ENCODE measurements at places on chromosomes 4 and X.

DNA sequence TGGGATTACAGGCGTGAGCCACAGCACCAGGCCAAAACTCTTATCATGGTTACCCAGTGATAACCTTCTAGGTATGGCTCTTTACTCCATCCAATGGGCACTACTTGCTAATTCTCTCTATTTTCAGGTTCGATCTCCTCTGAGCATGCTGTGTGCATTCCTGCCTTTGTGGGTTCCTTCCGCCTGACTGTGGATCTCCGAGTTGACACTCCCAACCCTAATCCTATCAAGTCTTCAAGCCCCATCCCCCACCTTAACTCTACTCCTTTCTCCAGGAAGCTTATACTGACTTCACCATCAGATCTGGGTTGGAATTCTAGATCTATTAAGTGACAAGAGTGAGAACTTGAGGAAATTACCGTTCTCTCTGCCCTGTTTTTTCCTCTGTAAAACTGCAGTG, 64.6 kb downstream of the ZAR1 start:
- no peak for DNase-seq

GRCh38 chr4:160546201-160546600, 1443.3 kb downstream of the RAPGEF2 start:
- DNase-seq: no peak

DNA sequence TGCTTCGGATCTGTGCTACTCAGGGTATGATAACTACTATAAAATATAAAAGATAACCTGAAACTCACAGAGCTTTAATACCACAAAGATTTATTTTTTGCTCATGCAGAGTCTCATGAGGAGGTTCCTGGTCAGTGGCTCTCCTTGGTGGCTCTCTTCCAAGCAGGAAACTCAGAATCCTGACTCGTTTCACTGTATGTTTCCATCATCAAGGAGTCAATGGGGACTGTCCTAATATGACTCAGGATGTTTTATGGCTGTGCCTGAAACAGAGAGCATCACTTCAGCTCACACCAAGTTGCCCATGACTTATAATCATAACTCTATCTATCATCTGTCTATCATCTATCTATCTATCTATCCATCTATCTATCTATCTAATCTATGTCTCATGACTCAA, 620.8 kb upstream of the NR3C2 start:
- no peak for DNase-seq

GRCh38 chr4:90207887-90208454, 80.8 kb downstream of the CCSER1 start:
- DNase-seq: no peak

- no peak for DNase-seq
Measured at GRCh38 chr4:124279741-124280140, 432.8 kb downstream of the ANKRD50 start.

DNA sequence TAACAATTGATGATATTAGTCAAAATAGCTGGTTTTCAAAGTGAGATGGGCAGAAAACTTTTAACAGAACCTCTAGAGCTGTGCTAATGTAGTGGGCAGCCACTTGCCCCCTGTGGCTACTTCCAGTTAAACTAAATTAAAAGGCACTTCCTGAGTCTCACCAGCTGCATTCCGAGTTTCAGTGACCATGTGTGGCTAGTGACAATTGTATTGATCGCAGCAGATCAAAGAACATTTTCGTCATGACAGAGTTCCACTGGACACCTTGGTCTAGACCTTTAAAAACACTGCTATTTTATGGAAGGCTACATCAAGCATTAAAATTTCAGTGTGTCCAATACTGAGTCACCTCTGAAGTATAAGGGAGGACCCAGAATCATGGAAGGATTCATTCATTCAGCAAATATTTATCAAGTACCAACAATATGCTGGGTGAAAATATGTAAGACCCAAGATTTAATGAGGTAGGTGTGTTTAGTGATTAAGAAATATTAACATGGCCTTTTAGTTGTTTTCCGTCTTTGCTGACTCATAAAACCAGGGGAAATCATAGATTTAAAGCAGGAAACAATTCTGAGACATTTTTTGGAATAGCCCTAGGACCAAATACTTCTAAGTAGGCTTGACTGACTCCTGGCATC, 5.1 kb upstream of the FAT1 start:
- DNase-seq: no peak

DNA sequence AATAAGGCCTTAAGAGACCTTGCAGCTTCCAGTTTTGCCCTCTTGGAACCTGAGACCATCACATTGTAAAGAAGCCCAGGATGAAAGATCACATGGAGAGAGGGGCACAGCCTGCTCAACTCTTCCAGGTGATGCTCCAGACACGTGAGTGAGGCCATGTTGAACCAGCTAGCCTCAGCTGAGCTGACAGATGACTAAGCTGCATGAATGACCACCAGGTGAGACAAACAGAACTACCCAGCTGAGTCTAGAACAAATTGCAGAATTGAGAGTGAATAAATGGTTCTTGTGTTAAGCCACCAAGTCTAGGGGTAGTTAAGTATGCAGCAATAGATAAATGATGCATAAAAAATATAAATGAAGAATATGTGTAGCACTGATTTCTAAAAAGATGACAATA, 16.8 kb upstream of the GPR82 start:
- no peak for DNase-seq

DNA sequence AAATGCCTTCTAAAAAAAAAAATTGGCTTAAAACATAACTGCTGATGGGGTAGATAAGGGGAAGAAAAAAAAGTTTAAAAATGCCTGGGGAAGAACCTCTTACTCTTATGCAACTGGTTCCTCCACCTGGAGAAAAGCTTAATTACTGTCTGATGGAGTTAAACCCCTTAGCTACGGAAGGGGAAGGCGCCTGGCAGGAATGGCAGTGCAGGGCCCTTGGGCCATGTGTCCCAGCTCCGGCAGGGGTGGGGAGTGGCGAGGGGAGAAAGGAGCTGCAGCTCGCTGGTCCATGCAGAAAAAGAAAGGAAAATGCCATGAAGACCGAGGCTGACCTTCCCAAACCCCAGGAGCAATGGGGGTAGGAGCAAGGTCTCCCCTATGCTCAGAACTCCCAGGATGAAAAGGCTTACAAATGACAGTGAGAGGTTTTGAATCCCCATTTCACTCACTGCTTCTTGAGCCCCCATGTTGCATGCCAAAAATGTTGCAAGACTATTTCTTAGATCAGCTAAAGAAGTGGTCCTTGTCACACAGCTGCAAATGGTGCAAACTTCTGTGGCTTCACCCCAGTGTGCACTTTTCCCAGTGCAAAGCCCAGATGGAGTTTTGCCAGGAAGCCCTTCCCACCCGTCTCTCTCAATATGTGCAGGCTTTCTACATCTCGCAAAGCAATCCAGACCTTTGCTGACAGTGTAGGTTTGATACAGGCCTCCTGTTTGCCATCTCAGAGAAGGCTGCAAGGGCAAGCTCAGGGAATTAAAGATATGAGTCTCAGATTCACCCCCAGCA, 204.8 kb upstream of the CT83 start:
- no peak for DNase-seq

GRCh38 chr4:152103181-152103901, 342.5 kb upstream of the GATB start:
- DNase-seq: no peak

DNA sequence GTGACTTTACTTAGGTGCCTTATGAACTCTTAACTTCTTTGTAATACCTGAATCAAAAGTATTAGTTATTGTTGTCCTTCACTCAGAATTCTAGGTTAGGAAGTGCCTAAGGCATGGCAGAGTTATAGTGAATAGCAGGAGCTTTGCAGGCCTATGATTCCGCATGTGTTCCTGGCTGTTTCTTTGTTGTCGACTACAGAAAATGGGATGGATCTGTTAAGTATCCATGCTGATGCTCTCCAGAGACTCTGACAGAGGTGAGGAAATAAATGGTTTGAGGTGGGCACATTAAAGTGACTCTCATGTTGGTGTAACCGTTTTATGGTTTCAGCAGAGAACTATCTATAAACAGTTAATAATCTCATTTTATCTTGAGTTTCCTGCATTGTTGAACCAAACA, 1601.3 kb downstream of the PCDH7 start:
- DNase-seq: no peak

DNA sequence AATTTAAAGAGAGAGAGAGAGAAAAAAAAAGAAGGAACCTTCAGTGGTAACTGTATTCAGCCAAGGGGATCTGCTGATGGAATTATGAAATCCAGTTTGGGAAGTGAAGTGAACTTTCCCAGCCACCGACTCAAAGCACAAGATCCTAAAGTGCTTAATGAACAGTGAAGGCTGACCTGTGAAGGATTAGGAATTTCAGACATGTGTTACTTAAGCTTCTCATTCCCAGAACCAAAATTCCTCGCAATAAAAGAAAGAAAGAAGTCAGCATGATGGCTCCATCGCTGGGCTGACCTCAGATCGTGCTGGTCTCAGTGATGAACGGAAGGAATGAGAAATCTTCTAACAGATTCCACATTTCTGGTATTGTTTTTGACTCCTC, 135.2 kb downstream of the ARSF start:
- no peak for DNase-seq

DNA sequence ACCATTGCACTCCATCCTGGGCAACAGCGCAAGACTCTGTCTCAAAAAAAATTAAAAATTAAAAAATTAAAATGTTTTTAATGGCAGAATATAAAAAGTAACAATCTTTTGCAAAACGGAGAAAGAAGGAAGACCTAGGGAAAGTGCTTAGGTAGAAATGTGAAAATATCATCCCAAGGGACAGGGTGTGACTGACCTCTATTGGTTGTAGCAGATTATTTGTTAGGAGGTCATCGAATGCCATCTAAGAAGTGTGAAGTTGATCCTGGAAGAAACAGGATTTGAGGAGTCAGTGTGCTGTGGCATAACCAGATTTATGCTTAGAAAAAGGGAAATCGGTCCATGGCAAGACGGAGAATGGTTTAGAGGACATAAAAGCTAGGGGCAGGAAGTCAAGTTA, 18.1 kb upstream of the C4orf36 start:
- no peak for DNase-seq

- no peak for DNase-seq
Measured at GRCh38 chrX:20974326-20974725, 399.9 kb upstream of the CNKSR2 start.

- no peak for DNase-seq
Measured at GRCh38 chr4:153646978-153647377, 37.1 kb upstream of the TLR2 start.

DNA sequence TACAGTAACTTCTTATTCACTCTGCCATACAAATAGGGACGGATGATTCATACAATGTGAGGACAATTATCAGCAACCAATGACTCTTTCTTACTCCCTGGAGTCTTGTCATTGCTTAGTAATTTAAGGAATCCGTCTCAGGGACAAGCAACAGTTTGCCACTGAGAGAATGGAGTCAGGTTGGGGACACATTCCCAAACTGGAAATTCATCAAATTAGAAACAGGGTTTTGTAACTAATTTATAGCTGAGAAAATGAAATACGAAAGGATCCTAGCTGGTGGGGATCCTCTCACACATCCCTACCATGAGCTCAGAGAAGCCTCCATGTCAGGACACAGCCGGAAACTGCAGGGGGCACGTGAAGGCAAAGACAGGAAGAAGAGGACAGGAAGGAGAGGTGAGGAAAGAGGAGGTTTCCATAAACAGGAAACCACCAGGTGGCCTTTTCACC, 50.4 kb upstream of the KDR start:
- DNase-seq: no peak

- no peak for DNase-seq
Measured at GRCh38 chr4:12679217-12679616, 804.9 kb downstream of the RAB28 start.

DNA sequence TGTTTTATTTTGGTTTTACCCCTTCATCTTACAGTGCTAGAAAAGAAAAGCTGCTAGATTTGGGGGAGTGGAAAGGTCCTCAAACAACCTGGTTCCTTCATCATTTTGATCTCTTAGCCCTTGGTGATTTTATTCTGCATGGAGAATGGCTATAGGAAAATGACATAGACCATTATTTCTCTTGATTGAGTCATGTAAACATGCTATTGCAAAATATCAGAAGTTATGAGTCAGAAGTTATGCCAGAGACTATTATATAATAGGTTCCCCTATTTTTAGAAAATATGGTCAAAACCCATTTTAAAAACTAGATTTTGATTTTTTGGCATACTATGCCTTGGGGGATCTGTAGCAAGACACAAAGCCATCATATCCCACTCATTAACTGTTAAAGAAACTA, 83.7 kb upstream of the FAM9C start:
- DNase-seq: no peak
